ENCODE measurements at places on chromosomes 5 and 9.
A peak's percentile ranks its signal among the peaks of the same experiment; 100 is the strongest.

- H3K27ac ChIP-seq, result no peak overlapping the region
- H3K27me3 ChIP-seq, result 0 out of 2 replicates have a peak, but pooled peaks cover 3% of the 10 kb centered on the region
- DNase-seq, result no peak
Observed at GRCh38 chr9:34540827-34541226, 18.0 kb upstream of the ENHO start.

DNA sequence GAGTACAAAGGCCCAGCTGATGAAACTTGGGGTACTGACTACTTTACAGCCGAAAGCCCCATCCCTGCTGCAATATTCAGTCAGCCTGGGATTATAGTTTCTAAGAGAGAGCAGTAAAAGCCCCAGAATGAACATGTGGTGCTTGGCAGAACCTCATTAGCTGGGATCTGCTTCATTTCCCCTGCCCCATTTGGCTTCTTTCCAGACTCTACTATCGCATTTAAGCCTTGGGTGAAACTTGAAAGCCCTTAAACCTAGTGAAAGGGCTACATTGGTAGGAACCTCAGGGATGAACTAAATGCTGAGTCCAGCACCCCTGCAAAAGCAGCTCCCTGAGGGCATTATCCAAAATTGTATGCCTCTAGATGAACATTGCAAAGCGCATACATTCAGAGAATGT, 631.1 kb downstream of the ACTL7B start:
- H3K4me3 ChIP-seq, result no peak overlapping the region
- no peaks in the 10 kb centered on the region for H3K27me3 ChIP-seq
- H3K27ac ChIP-seq, result no peak overlapping the region
- H3K4me1 ChIP-seq, result no peaks in the 10 kb centered on the region
- no peaks in the 10 kb centered on the region for H3K36me3 ChIP-seq

- no peaks in the 10 kb centered on the region for H3K36me3 ChIP-seq
- no peaks in the 10 kb centered on the region for H3K27me3 ChIP-seq
- no peaks in the 10 kb centered on the region for H3K4me1 ChIP-seq
- no peak overlapping the region for H3K4me3 ChIP-seq
Observed at GRCh38 chr5:91591076-91591475, 208.0 kb upstream of the ARRDC3 start.

DNA sequence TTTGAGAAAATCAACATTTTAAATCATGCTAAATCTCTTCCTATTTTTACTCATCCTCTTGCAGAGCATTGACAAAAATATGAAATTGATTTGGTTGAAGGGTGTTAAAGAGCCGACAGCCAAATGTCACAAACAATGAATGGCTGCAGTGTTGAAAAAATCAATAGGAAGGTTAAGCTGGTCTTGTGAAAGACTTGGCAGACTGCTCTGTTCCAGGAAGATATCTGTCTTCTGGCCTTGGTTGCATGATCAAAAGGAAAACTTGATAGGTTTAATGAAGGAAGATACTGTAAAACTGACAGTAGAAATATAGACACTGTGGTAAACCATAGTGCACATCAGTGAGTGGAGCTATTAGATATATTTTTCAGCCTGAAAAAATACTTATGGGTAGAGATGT, 103.6 kb downstream of the PBX3 start:
- H3K36me3 ChIP-seq, result no peaks in the 10 kb centered on the region
- no peaks in the 10 kb centered on the region for H3K27me3 ChIP-seq

- no peak overlapping the region for H3K27ac ChIP-seq
- H3K27me3 ChIP-seq, result no peaks in the 10 kb centered on the region
- H3K4me1 ChIP-seq, result no peaks in the 10 kb centered on the region
- H3K4me3 ChIP-seq, result no peak overlapping the region
- H3K36me3 ChIP-seq, result no peaks in the 10 kb centered on the region
Observed at GRCh38 chr9:82109626-82110025, 121.1 kb downstream of the SPATA31D1 start.

DNA sequence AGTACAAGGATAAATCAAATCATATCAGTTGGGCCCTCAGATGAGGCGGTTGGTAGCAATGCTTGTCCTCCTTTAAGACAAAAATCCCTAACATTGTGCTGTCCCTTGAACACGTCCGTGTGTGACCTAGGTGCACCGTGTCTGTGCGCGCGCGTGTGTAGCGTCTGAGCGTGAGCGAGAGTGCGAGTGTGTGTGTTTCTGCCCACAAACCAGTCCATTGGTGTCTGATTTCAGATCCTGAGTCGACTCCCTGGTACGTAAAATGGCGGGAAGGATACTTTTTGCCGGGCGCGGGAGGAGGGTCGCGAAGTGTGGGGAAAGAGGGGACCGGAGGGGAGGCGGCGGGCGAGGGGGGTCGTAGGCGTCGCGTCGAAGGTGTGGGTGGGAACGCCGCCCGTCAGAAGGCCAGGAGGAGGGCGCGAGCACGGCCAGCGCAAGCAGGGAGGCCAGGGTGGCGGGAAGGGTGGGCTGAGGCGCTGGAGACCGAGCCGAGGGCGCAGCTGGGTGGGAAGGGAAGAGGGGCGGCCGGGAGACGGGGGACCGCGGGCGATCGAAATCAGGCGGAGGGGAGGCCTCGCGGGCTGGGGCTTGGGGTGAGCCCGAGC, 8.9 kb downstream of the OTP start:
- H3K4me3 ChIP-seq, result peak overlapping the region; percentile 45
- no peak for DNase-seq
- peaks cover 10% of the 10 kb centered on the region for H3K27me3 ChIP-seq
- H3K27ac ChIP-seq, result no peak overlapping the region
- no peaks in the 10 kb centered on the region for H3K4me1 ChIP-seq

DNA sequence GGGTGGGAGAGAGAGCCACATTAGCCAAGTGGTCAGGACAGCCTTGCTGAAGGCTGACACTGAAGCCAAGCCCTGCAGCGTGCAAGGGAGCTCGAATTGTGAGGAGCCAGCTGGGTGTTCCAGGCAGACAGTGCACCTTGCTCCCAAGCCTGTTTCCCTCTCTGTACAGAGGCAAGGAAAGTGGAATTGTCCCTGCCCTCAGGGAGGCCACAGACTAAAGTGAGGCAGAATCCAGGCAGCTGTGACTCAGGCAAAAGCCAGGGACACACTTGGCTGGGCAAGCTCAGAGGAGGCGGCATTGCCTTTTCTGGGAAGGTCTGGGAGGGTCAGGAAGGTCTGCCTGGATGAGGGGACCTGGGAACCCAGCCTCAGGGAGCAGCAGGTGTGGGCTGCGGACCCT, 50.2 kb upstream of the LMX1B start:
- H3K4me3 ChIP-seq, result no peak overlapping the region
- H3K27me3 ChIP-seq, result peaks cover 83% of the 10 kb centered on the region
- H3K27ac ChIP-seq, result no peak overlapping the region
- peaks cover 8% of the 10 kb centered on the region for H3K4me1 ChIP-seq

DNA sequence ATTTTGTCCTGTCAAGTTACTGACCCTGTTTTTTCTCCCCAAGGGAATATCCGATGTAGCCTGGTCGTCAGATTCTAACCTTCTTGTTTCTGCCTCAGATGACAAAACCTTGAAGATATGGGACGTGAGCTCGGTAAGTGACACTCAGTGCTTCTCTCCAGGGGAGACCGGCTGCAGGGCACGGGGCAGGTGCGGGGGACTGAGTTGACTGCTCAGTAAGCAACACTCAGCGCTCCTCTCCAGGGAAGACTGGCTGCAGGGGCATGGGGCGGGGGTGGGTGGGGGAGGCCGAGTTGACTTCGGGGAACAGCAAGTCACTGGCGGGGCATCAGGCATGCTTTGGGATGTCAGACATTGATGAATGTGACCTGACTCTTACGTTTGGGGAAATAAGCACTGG, 6.0 kb downstream of the WDR5 start:
- no peak for DNase-seq
- H3K4me1 ChIP-seq, result no peaks in the 10 kb centered on the region
- no peak overlapping the region for H3K27ac ChIP-seq
- H3K4me3 ChIP-seq, result no peak overlapping the region
- no peaks in the 10 kb centered on the region for H3K27me3 ChIP-seq
- H3K36me3 ChIP-seq, result peaks cover 8% of the 10 kb centered on the region

- H3K27ac ChIP-seq, result no peak overlapping the region
- H3K36me3 ChIP-seq, result no peaks in the 10 kb centered on the region
- no peaks in the 10 kb centered on the region for H3K4me1 ChIP-seq
- no peaks in the 10 kb centered on the region for H3K27me3 ChIP-seq
Observed at GRCh38 chr5:135240283-135240633, 158.8 kb downstream of the MACROH2A1 start.

DNA sequence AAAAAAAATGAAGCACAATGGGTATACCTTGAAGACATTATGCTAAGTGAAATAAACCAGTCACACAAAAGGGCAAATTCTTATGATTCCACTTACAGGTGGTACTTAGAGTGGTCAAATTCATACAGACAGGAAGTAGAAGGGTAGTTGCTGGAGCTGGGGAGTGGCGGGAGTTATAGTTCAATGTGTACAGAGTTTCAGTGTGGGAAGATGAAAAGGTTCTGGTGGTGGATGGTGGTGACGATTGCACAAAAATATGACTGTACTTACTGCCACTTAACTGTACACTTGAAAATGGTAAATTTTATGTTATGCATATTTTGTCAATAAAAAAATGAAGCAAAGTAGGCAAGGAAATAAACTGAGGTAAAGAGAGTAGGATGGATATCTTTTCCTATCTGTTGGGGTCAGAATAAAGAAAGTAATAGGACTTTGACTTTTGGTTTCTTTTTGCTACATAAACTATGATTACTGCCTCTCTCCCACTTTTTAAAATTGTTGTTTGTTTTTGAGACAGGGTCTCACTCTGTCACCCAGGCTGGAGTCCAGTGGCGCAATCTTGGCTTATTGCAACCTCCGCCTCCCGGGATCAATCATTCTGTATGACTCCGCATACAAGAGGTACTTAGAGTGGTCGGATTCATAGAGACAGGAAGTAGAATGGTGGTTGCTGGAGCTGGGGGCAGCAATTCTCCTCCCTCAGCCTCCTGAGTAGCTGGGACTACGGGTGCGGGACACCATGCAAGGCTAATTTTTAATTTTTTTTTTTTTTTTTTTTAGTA, 4.0 kb upstream of the PSAT1 start:
- no peak overlapping the region for H3K4me3 ChIP-seq
- no peak for DNase-seq
- no peaks in the 10 kb centered on the region for H3K4me1 ChIP-seq
- no peaks in the 10 kb centered on the region for H3K36me3 ChIP-seq
- no peak overlapping the region for H3K27ac ChIP-seq

DNA sequence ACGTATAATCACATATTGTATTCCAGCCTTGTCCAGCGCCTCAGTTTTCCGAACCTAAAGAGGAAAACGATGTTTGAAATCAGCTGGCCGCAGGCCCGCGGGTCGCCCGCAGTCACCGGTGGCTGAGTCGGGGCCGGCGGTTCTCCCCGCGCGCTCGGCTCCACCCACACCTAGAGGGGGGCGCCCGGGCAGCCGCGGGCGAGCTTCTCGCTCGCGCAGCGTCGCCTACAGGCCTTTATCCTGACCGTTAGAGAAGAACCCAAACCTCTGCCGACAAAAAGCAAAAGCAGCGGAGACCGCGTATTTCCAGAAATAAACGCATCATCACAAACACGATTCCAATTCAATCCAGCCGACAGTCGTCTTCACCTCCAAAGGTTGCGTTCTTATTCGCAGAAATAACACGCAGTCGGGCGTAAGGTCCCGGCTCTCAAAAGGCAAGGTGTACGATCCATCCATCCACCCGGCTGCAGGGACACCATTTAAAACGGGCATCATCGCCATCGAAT, 725 bp upstream of the NIPBL start:
- no peaks in the 10 kb centered on the region for H3K27me3 ChIP-seq
- peak overlapping the region; percentile 95 for H3K4me3 ChIP-seq
- DNase-seq, result peak; percentile 86
- H3K4me1 ChIP-seq, result peaks cover 39% of the 10 kb centered on the region

- no peaks in the 10 kb centered on the region for H3K27me3 ChIP-seq
- no peaks in the 10 kb centered on the region for H3K4me1 ChIP-seq
- H3K36me3 ChIP-seq, result no peaks in the 10 kb centered on the region
- no peak overlapping the region for H3K4me3 ChIP-seq
- no peak overlapping the region for H3K27ac ChIP-seq
- DNase-seq, result peak; percentile 39
Observed at GRCh38 chr9:71602652-71603051, 165.7 kb downstream of the CEMIP2 start.

- H3K27me3 ChIP-seq, result no peaks in the 10 kb centered on the region
- H3K36me3 ChIP-seq, result no peaks in the 10 kb centered on the region
- no peaks in the 10 kb centered on the region for H3K4me1 ChIP-seq
- H3K27ac ChIP-seq, result no peak overlapping the region
- no peak overlapping the region for H3K4me3 ChIP-seq
- DNase-seq, result no peak
Observed at GRCh38 chr5:143073766-143074165, 303.6 kb downstream of the ARHGAP26 start.

GRCh38 chr5:35765921-35766320, 90.8 kb upstream of the IL7R start:
- no peak for DNase-seq
- H3K36me3 ChIP-seq, result no peaks in the 10 kb centered on the region
- no peaks in the 10 kb centered on the region for H3K4me1 ChIP-seq
- no peak overlapping the region for H3K27ac ChIP-seq

GRCh38 chr5:66653325-66653724, 57.1 kb downstream of the MAST4 start:
- H3K27me3 ChIP-seq, result no peaks in the 10 kb centered on the region
- H3K4me1 ChIP-seq, result no peaks in the 10 kb centered on the region
- H3K36me3 ChIP-seq, result no peaks in the 10 kb centered on the region
- H3K4me3 ChIP-seq, result no peak overlapping the region

DNA sequence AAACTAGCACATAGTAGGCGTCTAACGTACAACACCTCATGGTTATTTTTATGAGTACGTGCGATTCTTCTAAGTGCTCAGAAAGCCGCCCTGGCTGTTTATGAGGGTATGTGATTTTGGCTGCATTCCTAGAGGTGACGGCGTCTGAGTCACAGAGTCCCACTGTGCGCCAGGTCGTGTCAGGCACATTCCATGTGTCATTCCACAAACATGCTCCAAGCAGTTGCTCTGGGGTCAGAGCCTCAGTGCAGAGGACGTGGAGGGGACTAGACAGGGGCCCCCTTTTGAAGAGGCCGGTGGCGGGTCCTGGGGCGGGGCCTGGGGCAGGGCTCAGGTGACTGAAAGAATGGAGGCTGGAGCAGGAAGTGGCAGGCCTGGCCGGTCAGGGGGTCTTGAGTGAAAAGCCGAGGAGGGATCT, 51.9 kb downstream of the NEK6 start:
- no peaks in the 10 kb centered on the region for H3K27me3 ChIP-seq
- H3K4me3 ChIP-seq, result no peak overlapping the region
- no peaks in the 10 kb centered on the region for H3K36me3 ChIP-seq
- DNase-seq, result no peak

- no peak overlapping the region for H3K27ac ChIP-seq
- no peaks in the 10 kb centered on the region for H3K27me3 ChIP-seq
- H3K36me3 ChIP-seq, result no peaks in the 10 kb centered on the region
- H3K4me3 ChIP-seq, result no peak overlapping the region
- DNase-seq, result no peak
Observed at GRCh38 chr9:24776226-24776625, 230.5 kb upstream of the IZUMO3 start.

GRCh38 chr9:131045300-131046092, 36.5 kb downstream of the LAMC3 start:
- H3K27me3 ChIP-seq, result peaks cover 50% of the 10 kb centered on the region
- H3K4me1 ChIP-seq, result no peaks in the 10 kb centered on the region
- H3K27ac ChIP-seq, result no peak overlapping the region
- no peak overlapping the region for H3K4me3 ChIP-seq
- no peaks in the 10 kb centered on the region for H3K36me3 ChIP-seq
- DNase-seq, result no peak
